Naive thymus-derived CD4-positive, alpha-beta T cell (primary cell): ENCODE measurements at places on chromosomes 3 and 15. TPM values are rescaled to one million over a fixed set of nuclear protein-coding genes. Genes with fewer than 3 reads are reported as not detected.

DNA sequence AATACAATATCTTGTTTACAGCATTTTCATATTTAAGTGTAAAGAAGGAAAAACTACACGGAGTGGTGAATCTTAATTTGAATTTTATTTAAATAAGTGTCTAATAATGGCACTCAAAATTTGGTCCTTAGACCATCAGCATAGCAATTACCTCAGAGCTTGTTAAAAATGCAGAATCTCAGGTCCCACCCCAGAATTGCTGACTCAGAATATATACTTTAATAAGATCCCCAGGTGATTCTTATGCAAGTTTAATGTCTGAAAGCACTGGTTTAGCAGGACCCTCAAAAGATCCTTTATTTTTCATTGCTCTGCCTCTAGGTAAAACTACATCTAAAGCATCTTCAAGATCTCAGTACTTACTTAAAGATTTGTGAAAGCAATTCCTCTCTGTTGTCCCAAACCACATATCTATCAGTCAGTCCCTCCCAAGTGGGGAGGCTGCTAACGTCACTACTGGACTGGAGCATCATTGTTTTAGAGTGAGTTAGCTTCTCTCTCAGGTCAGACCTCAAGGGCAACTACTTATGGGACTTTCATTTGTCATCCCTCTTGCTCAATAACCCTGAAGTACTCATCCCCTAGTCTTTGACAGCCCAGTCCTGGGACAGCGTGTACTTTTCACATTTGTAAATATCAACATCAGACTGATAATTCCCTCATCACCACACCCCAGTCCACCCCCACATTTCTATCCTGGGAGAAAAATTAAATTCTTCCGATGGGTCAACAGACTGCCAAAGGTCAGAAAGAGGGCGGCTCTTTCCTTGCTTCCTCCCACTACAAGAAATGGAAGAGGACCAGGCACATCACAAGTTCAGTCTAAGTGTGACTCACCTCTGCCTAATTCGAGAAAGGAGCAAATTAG lies 76.7 kb downstream of the CBLB start:
- no peak for DNase-seq

DNA sequence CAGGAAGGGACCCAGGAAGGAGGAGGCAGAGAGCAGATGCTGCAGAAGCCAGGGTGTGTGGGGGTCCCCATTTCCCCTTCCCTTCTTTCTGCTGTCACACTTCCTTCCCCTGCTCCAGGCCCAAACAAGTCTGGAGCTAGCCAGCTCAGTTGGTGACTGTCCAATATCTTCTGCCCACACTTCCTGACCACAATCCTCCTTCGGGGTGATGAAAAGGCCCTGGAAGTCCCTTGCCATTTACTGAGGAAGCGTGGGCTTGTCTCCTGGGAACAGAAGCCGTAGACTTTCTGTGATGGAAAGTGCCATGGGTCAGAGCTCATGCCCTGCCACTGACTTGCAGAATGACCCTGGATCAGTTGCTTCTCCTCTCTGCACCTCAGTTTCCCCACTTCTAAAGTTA lies 39.0 kb downstream of the ANAPC13 start:
- no peak for DNase-seq

GRCh38 chr3:16437640-16438039 lies 75.9 kb downstream of the RFTN1 start:
- no peak for DNase-seq

DNA sequence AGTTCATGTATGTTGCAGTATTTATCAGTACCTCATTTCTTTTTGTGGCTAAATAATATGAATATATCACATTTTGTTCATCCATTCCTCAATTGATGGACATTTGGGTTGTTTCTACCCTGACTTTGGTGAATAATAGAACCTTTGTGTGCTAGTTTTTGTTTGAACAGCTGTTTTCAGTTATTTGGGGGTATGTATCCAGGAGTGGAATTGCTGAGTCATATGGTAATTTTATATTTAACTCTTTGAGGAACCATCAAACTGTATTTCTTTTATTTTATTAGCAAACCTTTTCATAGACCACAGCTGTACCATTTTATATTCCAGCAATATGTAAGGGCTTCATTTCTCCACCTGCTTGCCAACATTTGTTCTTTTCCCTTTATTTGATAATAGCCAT lies 38.4 kb upstream of the RBM5 start:
- DNase-seq, result no peak

GRCh38 chr3:149599236-149599635 lies 58.6 kb downstream of the WWTR1 start:
- no peak for DNase-seq

DNA sequence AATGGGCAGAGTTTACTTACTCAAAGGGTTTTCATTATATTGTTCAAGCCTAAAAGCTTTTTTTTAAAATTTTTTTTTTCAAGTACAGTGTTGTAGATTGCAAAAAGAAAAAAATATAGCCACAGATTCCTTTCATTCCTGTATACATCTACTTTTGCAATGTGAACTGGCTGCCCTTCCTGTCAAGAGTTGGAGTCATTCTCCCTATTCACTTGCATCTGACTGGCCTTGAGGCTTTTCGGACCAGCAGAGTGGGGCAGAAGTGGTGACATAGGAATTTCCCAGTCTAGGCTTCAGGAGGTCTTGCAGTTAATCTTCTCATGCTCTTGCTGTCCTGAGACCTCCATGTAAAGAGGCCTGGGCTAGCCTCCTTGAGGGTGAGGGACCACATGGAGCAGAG lies 218.3 kb upstream of the CFAP20DC start:
- DNase-seq, result no peak

- no peak for DNase-seq
Observed at GRCh38 chr15:40329804-40330203, 6.3 kb downstream of the INAFM2 start.

DNA sequence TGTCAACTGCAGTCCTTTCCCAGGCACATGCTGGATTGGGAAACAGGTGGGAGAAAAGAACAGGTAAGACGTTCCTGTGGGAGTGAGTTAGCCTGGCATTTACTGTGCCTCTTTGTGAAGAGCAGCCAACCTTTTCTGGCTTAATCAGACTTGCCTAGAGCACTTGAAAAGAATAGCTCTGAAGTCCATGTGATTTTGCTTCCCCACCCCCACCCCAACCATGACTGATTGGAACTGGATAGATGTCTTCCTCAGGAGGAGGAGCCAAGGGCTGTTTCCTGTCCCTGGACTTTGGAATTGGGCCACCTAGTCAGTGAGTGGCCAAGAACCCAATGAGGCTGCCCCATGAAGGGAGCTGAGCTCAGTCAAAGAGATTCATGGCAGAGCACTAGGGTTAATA lies 4.7 kb upstream of the TMEM41A start:
- DNase-seq, result no peak

TRANK1 gene
- polyA plus RNA-seq, result 29.6 TPM
